Activated CD4-positive, CD25-positive, alpha-beta regulatory T cell treated with anti-CD3 and anti-CD28 coated beads, Interleukin-2, amount 50 U/mL, for 24 hours (primary cell): ENCODE measurements at places on chromosomes 6 and 20.
A peak's percentile ranks its signal among the peaks of the same experiment; 100 is the strongest.

GRCh38 chr20:9886227-9886626 lies 47.4 kb upstream of the PAK5 start:
- ATAC-seq = no peak

GRCh38 chr6:139159016-139159415 lies 24.1 kb downstream of the HECA start:
- no peak for ATAC-seq

GRCh38 chr6:152271776-152272464 lies 365.2 kb downstream of the SYNE1 start:
- peak; percentile 33 for ATAC-seq

- no peak for ATAC-seq
Observed at GRCh38 chr20:63689046-63690002, 7.1 kb upstream of the TNFRSF6B start.

DNA sequence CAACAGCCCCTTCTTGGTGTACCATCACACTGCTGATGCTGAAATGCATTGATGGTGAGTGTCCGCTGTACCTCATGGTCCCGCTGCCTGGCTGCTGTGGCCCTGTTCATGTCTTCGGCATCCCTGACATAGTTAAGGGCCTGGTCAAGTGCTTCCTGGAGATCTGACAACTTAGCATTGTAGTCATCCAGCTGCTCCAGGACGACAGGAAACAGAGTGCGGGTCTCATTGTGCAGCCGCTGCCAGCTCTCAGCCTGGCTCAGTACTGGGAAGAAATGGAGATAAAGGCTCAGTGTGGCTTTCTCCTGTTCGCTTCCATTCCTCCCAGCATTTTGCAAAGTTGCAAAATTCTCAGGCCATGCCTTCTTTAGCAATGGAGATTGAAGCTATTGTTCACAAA lies 81.8 kb downstream of the LAMA4 start:
- no peak for ATAC-seq

DNA sequence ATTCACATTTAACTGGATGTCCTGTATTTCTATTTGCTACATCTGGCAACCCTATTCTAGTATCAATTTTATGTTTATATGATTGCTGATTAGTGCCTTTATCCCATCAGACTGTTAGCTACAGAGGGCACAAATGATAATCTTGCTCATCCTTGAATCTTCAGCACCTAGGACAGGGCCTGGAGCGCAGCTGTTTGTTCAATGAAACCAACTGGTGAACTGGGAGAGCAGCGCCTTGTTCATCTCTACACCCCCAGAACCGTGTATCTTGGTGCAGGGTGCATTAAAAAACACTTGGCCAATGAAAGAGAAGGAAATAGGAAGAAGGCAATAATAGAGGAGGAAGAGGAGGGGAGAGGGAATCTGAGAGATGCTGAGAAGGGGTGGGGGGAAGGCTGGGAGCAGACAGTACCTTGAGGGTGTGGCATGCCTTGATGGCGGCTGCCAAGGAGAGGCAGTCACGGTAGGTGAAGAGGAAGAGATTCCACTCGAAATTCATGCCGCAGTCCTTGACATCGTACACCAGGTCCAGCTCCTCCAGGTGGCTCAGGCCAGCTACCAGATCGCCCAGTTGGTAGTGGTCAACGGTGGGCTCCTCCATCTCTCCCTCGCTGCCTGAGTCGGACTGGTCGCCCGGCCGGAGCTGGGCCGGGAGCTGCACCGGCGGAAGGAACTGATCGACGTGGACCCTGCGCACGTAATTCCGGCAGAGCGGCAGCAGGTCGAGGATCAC lies 15.5 kb downstream of the TMEM151B start:
- ATAC-seq = no peak

DNA sequence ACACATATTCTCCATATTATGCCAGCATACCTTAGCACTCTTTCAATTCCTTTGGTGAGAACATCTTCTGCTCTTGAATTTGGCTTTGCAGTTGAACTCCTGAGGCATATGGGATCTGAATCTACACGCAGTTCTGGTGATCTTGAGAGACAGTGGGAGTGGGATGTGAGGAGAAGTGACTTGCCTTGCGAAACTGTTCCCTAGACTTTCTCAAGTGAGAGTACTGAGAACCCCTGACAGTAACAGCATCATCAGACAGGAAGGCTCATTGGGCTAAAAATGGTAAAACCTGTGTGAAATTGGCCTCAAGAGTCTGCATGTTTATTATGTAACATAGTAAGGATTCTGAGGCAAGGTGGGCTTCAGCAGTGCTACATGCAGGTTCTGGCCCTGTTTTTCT lies 49.1 kb upstream of the CEP85L start:
- no peak for ATAC-seq

DNA sequence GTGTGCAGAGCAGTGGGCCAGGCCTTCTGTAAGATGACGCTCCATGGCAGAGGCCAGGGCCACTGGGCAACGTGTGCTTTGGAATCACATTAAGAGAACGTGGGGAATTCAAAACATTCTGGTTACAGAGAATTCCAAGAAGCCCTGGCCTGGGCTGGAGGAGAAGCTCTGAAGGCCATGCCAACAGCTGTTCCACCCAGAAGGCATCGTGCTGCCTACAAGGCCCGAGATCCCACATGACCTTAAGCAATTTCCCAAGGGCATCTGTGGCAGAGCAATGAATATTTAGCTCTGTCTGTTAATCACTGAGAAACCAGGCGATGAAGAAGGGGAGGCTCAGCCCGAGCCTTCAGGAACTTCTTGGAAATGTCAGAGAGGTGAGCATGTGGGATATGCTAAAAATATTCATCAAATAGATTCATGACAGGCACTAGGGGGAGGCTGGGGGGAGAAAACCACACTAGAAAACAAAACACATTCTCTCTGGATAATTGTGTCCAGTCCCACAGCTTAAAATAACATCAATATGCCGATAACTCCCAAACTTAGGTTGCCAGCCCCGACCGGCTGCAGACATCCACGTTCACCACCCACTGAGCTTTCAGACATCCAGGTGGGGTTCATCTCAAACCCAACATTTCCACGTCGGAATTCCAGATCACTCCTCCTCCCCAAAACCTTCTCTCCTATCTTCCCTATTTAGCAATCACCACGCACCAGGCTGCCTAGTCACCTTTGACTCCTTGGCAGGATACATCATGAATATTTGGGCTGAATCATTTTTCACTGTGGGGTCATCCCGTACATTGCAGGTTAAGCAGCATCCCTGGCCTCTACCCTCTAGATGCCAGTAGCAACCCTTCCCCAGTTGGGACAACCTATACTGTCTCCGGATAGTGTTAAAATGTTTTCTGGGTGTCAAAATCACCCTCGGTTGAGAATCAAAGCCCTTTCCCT lies 6.6 kb downstream of the SULF2 start:
- no peak for ATAC-seq

GRCh38 chr6:72348926-72349325 lies 272.9 kb upstream of the KCNQ5 start:
- ATAC-seq = no peak

GRCh38 chr6:39223061-39223460 lies 6.2 kb downstream of the KCNK5 start:
- ATAC-seq = no peak

DNA sequence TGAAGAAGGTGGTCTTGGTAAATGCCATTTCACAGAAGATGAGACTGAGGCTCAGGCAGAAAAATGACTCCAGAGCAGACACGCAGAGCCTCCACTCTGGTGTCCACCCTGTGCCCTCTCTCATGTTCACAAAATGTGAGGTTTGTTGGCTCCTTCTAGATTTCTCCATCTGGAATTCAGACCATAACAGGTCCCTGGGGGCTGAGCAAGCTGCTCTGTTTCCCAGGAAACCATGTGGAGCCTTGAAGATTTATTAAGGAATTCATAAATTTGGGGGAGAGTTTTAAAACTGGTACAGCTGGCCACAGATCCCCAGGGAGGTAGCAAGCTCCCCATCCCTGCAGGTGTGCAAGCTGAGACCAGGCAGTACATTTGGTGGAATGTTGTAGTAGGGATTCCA lies 38.8 kb upstream of the SIRPA start:
- no peak for ATAC-seq
